Stimulated activated CD4-positive, alpha-beta T cell treated with anti-CD3 and anti-CD28 coated beads, Interleukin-1b, Interleukin-23, amount 100 ng/mL, for 1 hour (primary cell): ENCODE measurements at places on chromosomes 16 and 17.

GRCh38 chr16:80287674-80288073 is 253.1 kb upstream of the DYNLRB2 start:
- DNase-seq, result no peak

- DNase-seq, result no peak
Observed at GRCh38 chr17:1834380-1835149, 4.8 kb downstream of the RPA1 start.

DNA sequence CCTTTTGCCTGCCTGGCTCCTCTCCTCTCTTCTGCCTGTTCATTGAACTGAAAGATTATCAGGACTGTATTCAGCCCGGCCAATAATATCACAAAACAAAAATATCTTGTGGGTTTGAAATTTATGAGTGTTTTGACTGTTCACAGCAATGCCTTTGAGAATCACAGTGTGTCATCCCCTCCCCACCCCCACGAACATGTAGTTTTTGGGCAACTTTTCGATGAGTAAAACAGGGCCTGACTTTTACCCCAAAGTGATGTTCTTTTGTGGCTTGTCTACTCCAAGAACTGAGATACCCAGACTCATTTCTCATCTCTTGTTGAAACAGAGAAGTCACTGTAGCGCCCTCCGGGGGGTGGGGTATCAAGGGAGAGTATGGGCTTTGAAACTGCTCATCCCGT is 675.7 kb downstream of the WWOX start:
- DNase-seq, result no peak

- DNase-seq, result no peak
Observed at GRCh38 chr17:68196394-68197090, 51.3 kb upstream of the AMZ2 start.

GRCh38 chr17:3732210-3732621 is 8.5 kb downstream of the HASPIN start:
- no peak for DNase-seq

DNA sequence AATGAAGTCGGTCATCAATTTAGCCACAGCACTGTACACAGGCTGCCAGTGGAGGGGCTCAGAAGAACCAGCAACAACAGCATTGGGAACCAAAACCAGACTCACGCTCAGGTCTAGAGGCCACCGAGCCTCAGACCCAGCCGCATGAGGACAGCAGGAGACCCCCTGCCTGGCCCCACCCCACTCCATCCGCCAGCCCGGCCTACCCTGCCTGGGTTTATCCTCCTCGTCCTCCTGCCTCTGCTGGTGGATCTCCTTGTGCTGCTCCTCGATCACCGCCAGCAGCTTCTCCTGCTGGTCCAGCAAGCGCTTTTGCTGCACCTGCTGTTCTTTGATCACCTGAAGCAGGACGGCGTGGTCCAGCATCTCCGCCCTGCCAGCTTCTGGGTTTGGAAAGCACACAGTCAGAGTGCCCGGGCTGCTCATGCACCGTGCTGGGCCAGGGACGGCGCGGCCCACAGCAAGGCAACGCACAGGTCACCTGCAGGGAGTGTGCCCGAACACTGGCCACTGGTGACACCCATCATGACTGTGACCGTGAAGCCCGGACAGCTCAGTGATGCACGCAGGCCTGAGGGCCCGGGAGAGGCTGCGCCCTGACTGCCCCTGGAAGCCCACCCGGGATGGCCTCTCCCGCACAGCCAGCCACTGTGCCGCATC is 7.7 kb downstream of the NDUFAF8 start:
- no peak for DNase-seq

GRCh38 chr17:68431661-68432071 is 25.6 kb downstream of the WIPI1 start:
- DNase-seq, result no peak
